COR-L47 (cell line): ENCODE measurements at places on chromosomes 3 and 15.

- no peak for DNase-seq
Observed at GRCh38 chr3:155553780-155554179, 191.1 kb downstream of the PLCH1 start.

- no peak for DNase-seq
Observed at GRCh38 chr3:126896067-126896441, 86.9 kb upstream of the PLXNA1 start.

- DNase-seq: no peak
Observed at GRCh38 chr3:56919137-56919796, 117.5 kb upstream of the ARHGEF3 start.

DNA sequence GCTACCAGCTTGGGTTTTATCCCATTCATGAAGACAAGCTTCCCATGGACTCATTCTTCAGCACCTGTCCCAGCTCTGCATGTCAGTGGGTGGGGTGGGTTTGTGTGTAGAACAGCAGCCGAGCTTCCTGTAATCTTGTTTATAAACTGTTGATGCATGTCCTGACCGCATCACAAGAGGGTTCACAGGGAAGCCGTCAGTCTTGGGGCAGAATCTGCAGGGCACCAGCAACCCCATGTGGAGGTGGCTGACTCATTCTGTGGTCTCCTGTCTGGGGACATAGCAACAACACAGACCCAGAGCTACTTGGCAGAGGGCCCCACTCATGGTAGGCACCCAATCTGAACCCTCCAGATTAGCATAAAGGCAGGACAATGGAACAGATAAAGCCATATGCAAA lies 35.6 kb downstream of the DAPK2 start:
- DNase-seq: peak; percentile 90

- no peak for DNase-seq
Observed at GRCh38 chr3:185852635-185853034, 27.8 kb upstream of the IGF2BP2 start.

- no peak for DNase-seq
Observed at GRCh38 chr15:44447772-44448376, 20.4 kb downstream of the CTDSPL2 start.

DNA sequence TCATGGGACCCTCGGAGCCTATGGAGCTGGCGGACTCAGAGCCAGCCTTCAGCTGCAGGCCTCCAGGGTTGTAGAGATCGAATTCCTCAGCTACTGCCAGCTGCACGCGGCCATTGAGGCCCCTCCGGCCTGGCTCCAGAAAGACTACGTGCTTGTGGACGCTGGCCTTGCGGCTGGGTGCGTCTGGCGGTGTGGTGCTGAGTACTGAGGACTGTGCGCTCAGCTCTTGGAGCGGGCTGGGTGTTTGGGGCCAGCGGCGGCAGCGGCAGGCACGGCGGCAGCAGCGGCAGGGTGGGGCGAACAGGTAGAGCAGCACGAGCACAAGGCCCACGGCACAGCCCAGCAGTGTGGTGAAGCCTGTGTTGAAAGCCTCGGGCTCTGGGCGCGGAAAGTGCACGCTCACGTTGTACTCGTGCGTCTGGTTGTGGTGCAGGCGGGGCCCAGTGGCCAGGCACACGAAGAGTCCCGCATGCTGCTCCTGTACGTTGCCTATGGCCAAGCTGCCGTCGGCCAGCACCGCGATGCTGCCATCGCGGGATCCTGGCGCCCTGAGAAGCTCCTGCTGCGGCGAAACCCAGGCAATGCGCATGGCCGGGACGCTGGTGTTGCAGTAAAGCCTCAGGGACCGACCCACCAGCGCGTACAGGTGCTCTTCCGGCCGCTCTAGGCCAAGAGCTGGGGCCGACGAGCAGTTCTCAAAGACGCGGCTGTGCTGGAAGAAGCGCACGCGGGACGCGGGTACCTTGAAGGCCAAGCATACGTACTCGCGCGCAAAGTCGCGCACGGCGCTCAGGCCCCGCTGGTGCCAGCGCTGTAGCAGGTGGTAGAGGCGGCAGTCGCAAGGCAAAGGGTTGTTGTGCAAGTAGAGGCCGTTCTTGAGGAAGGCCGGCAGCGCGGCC lies 1.3 kb downstream of the AMIGO3 start:
- DNase-seq: no peak
